RPMI8226 (cell line): ENCODE measurements at places on chromosomes 1 and 21.

- DNase-seq: no peak
These were observed 127.2 kb downstream of the NAV1 start for GRCh38 chr1:201666102-201666501.

DNA sequence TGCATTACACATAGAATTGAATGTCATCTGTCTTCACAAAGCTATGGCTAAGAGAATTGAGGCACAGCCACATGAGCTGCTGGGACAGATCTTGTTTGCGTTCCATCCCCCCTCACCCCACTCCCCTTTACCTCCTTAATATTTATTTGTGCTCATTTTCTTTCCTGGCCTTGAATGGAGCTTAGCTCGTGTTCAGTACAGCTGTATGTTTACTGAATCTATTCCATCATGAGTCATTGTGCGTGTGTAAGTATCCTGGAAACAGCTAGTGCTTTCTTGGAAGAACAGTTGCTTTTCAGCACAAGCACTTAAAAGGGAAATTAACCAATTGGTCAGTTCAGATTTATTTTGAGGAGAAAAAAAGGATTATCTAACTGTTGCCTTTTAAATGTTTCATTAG is 14.7 kb downstream of the PROX1 start:
- DNase-seq: no peak

- DNase-seq: no peak
These were observed 14.5 kb upstream of the CDC42 start for GRCh38 chr1:22038036-22038435.

DNA sequence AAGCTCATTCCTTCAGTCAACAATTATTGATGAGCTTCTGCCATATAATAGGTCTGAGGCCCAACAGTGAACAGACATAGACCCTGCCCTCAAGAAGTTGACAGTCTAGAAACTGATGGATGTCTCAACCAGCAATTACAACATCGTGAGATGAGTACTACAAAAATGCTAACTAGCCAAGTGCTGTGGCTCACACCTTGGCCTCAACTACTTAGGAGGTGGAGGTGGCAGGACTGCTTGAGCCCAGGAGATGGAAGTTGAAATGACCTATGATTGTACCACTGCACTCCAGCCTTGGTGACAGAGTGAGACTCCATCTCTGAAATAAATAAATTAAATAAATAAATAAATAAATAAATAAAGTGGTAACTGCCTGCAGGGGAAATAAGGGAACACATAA is 11.7 kb upstream of the PTP4A2 start:
- DNase-seq: no peak

DNA sequence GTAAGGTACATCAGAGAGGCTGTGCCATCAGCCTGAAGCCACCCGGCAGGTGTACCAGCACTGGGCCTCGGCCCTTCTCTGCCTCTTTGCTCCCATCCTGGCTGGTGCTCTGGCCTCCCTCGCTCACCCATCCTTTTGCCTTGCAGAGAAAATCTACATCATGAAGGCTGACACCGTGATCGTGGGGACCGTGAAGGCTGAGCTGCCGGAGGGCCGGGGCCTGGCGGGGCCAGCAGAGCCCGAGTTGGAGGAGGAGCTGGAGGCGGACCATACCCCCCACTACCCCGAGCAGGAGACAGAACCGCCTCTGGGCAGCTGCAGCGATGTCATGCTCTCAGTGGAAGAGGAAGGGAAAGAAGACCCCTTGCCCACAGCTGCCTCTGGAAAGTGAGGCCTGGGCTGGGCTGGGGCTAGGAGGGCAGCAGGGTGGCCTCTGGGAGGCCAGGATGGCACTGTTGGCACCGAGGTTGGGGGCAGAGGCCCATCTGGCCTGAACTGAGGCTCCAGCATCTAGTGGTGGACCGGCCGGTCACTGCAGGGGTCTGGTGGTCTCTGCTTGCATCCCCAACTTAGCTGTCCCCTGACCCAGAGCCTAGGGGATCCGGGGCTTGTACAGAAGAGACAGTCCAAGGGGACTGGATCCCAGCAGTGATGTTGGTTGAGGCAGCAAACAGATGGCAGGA is 24.5 kb upstream of the TNFRSF1B start:
- no peak for DNase-seq

DNA sequence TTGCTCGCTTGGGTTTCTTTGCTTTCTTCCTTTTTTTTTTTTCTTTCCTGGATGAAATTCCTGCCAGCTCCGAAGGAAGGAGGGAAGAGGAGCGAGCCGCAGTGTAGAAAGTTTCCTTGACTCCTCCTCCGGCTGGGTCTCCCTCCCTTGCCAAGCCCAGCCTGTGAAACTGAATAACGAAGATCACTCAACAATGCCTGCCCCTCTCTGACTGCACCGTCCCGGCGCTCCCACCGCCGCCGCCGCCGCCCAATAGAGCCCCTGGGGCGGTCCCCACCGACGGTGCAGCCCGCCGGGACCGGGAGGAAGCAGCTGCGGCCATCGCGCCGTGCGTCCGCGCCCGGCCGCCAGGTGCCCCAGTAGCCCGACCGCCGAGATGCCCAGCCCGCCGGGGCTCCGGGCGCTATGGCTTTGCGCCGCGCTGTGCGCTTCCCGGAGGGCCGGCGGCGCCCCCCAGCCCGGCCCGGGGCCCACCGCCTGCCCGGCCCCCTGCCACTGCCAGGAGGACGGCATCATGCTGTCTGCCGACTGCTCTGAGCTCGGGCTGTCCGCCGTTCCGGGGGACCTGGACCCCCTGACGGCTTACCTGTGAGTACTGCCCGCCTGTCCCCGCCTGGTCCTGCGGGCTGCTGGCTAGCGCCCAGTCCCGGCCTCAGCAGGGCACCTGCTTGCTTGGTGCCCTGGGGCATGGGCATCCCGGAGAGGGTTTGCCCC is at the start of gene LGR6:
Gene LGR6, plus strand, starts transcription at position 186 of the 714 bp plus-strand sequence. Its CDS starts 191 bp downstream, at position 377.
- DNase-seq: peak; percentile 31

DNA sequence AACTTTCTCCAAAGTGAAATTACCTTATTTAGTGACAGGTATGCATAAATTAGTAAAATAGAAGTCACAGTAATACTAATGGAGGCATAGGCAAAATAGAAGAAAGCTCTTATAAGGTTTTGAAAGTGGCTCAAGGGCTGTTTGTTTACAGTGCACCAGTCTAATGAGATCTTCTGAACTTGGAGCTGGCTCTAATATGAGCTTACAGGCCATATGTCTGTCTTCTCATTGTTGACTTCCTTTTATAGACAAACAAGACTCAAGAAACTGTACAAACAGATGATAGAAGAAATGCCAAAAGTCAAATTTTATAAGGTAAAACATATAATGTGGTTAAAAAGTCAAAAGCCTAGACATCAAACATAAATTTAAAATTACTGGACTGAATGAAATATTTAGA is 207.5 kb upstream of the NEGR1 start:
- DNase-seq: no peak

DNA sequence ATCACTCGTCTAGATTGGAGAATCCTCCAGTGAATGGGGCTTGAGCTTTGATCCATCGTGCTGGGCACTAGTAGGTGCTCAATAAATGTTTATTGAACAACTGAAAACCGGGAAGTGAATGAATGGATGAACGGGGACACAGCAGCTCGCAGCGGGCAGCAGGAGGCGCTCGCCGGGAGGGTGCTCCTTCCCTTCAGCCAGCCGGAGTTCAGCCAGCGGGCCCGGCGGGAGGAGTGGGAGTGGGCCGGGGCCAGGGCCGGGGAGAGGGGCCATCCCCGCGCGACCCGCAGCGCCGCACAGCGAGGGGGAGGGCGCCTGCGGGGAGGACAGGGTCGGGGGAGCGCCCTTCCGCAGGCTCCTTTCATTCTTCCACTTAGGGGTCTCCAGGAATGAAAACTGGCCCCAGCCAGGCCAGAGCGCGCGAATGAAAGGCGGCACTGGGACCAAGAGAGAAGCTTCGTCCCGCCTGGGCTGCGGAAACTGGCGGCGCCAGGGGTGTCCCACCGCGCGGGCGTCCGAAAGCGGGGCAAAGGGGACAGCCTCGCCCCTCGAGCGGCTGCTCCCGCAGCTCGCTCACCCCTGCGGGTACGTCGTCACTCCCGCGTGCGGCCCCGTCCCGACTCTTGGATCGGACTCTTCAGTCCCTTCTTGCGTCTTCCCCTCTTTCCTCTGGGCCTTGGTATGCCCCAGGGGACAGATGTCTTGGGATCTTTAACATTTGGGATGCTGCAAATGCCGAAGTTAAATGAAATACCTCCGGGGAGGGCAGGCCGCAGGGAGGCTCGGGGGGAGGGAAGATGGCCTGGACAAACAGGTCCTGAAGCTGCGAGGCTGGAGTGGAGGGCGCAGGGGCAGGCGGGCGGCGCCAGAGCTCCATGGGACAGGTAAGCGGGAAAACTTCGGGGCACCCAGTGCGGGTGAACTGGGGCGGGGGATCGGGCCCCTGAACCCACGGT is 3.6 kb upstream of the INAVA start:
- DNase-seq: peak; percentile 71

- no peak for DNase-seq
These were observed 307.0 kb upstream of the SGIP1 start for GRCh38 chr1:66226985-66227384.
